ENCODE measurements at places on chromosomes 4 and X.

DNA sequence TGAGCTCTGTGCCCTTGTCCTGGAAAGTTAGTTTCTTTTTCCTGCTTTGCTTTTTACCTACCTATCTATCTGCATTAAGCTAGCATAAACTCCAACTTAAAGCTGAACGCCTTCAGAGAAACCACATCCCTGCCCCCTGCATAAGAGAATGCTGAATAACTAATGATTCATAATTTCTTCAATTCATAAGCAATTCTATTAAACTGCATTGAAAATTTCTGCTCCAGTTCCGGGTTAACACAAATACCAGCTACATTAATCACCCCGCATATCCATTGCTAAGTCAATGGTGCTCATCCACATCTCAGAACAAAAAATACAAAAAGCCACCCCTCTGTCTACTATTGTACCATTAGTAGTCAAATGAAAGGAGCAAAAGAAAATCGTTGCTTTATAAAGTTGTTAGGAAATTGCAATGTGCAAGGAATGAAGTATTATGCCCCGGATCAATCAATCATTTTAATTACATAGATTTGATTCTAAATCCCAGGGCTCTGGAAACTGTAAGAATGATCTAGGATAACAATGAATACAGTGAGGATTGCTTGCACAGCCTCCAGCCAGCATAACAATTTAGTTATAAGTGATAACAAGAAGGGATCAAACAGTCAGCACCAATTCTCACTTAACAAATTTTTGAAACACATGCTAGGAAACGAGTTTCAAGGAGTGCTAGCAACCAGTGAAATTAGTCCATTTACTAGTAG lies 106.8 kb downstream of the ELOVL6 start:
- peak; percentile 34 for DNase-seq

DNA sequence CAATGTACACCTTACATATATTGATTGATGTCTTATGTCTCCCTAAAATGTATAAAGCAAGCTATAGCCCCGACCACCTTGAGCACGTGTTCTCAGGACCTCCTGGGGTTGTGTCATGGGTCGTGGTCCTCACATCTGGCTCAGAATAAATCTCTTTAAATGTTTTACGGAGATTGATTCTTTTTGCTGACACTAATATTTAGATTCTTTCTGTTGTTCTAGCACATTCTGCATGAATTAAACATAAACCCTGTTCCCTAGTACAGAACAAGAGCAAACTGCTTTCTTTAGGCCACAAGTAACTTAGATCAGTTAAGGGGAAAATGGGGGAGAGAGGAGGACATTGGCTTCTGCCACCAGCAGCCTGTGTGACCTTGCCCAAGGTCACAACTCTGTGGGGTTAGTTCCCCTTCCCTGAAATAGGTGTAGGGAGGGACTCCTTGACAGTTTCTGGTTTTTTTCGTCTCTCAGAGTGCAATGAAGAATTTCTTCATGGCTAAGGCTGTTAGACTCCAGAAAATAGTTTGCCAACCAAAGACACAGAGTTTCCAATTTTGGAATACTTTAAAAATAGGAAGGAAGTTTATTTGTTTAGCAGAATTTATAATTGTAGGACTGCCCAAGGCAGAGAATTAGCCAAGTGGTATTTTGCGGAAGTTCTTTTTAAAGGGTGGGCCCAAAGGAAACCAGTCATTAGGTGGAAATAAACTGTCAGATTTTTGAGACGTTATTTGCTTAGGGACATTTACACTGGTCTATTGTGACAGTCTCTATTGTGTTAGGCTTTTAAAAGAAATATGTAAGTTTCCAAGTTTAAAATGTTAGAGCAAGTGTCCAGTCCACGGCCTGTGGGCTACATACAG lies 29.4 kb downstream of the PTTG2 start:
- DNase-seq: no peak

GRCh38 chrX:140526171-140526570 lies 21.3 kb upstream of the SOX3 start:
- no peak for DNase-seq

- DNase-seq: no peak
These were observed 13.0 kb downstream of the RBMX start for GRCh38 chrX:136867518-136867917.

GRCh38 chrX:23380581-23380980 lies 45.9 kb downstream of the PTCHD1 start:
- DNase-seq: no peak

DNA sequence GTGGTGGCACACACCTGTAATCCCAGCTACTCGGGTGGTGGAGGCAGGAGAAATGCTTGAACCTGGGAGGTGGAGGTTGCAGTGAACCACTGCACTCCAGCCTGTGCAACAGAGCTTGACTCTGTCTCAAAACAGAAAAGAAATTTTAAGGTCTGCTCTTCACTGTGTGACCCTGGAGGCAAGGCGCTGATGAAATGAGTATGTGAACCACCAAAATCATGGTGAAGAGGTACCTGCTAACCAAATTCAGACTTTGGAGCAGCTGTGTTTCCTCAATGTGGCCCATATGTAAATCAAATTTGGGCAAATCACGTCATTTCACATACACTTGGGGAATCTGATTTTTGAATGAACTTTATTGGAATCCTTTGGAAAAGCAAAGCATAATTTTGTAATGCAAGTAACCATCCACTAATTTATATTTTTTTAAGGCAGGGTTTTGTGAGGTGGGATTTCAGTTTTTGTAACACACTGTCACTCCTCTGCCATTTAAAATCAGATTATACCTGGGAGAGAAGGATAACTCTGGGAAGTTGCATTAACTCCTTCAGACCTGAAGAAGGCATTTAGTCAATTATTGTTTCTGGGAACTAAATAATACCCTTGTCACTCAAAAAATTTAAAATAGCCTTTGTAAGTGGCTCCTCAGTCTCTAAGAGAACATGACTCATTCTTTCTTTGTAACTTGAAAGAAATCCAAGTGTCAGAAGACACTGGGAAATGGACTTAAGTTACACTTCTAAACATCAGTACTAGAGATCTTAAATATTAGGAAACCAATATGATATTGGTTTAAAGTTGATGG lies 24.0 kb downstream of the DOCK11 start:
- no peak for DNase-seq

GRCh38 chr4:101356928-101357327 lies 9.6 kb upstream of the PPP3CA start:
- peak; percentile 89 for DNase-seq

- DNase-seq: no peak
These were observed 272.0 kb upstream of the HAND2 start for GRCh38 chr4:173801876-173802661.

- DNase-seq: no peak
These were observed 57.5 kb downstream of the PCDH18 start for GRCh38 chr4:137474711-137475301.

- no peak for DNase-seq
These were observed 75.0 kb downstream of the NBDY start for GRCh38 chrX:56803850-56804681.

GRCh38 chr4:1578251-1578773 lies 105.8 kb downstream of the FAM53A start:
- DNase-seq: no peak

DNA sequence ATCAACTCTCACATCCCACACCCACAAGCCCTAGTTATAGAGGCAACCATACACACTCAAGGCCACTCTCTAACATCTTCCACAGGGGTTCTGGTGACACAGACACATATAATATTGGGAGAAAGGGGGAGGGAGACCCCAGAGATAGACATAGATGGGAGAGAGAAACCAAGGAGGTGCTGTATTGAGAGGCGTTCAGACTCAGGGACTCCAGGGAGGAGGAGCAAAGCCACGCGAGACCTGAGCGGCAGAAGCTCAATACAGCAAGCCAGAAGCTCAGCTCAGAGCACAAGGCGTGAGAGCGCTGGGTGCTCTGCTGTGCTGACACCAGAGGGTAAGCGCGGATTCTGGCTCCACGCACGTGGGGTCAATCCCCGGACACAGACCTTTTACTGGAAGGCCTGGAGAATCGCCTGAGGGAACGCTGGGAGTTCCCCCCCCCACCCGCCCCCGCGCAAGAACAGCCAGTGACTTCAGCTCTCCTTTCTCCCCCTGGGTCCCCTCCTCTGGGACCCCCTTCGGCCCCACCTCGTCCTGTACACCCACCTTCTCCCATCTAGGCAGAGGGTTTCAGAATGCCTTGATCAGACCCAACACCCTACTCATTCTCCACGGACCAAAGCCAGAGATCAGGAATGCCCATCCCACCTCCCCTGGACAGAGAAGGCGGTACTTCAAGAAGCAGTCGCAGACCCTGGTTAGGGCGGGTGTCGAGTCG lies 8.7 kb downstream of the MSX1 start:
- no peak for DNase-seq

- DNase-seq: no peak
These were observed 27.2 kb upstream of the TMSB4X start for GRCh38 chrX:12947545-12948235.

GRCh38 chrX:134365904-134366303 lies 94.1 kb upstream of the HPRT1 start:
- DNase-seq: no peak

- no peak for DNase-seq
These were observed 67.6 kb upstream of the GPR101 start for GRCh38 chrX:137101273-137101990.

- no peak for DNase-seq
These were observed 456.5 kb downstream of the IL1RAPL1 start for GRCh38 chrX:29043746-29044145.

DNA sequence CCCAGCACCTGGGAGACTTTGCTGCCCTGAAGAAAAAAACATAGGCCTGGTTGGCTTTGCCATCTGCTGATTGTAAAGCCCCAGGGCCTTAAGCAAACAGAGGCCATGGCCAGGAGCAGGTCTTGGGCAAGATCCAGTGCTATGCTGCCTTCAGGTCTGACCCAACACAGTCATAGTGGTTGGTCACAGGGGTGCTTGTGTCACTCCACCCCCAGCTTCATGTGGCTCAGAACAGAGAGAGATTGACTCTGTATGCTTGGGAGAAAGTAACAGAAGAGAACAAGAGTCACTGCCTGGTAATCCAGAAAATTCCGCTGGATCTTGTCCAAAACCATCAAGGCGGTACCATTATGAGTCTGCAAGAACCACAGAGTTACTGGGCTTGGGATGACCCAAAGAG lies 24.4 kb upstream of the SMARCA5 start:
- no peak for DNase-seq

DNA sequence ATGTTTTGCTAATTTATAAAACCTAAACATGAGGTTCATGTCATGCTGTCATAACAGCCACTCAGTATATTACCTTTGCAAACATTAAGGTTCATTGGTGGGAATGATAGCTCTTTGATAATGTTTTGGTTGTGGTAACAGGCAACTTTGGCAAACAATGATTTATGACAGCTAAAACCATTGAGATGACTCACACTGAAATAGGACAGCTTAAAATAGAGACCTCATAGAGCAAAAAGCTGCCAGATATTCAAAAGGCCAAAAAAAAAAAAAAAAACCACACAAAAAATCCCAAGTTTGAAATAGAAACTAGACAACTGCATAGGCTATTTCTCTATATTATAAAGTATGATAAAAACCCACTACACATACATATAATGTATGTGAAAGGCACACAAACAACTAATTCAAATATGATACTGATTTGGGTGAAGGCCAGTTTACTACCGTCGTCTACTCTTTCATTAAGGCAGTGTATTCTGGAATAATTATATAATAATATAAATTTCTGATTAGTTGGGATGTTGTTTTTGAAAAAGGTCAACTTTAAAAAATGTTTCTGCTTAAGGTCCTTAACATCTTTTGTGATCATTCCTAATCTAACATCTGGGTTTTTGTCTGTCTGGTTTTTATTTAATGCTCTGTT lies 646.0 kb upstream of the PITX2 start:
- no peak for DNase-seq

GRCh38 chrX:13257223-13258051 lies 62.4 kb downstream of the ATXN3L start:
- no peak for DNase-seq

GRCh38 chrX:18537524-18537923 lies 112.1 kb downstream of the CDKL5 start:
- DNase-seq: no peak

- DNase-seq: no peak
These were observed 83.1 kb downstream of the RELL1 start for GRCh38 chr4:37603070-37603468.

- no peak for DNase-seq
These were observed 97.6 kb downstream of the RAB28 start for GRCh38 chr4:13386405-13387107.

DNA sequence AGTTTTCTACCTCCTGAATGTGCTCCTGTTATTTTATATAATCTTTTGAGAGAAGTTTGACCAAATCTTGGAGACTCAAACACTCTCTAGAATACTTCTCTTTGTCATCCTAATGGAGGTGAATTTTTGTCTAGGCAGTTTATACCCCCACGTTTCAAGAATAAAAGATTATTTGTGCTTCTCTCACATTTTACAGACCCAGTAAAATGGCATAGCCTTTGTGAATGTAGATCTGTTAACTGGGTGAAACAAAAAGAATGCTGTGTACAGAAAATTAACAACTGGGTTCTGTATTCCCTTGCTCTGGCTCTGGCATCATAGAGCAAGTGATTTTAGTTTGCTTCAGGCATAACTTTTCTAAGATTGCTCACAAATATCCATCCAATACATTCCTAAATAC lies 26.1 kb downstream of the GASK1B start:
- DNase-seq: no peak

DNA sequence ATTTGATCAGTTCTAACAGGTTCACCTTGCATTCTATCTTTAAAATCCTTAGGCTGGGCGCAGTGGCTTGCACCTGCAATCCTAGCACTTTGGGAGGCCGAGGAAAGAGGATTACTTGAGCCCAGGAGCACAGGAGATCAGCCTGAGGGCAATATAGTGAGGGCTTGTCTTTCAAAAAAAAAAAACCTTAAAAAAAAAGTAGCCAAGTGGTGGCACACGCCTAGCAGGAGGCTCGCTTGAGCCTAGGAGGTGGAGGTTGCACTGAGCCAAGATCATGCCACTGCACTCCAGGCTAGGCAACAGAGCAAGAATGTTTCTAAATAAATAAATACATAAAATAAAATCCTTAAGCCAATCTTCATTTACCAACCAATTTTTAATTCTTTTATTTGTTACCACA lies 75.6 kb downstream of the PRSS12 start:
- DNase-seq: no peak

- DNase-seq: no peak
These were observed 588.3 kb downstream of the SPRY1 start for GRCh38 chr4:123984886-123985285.

DNA sequence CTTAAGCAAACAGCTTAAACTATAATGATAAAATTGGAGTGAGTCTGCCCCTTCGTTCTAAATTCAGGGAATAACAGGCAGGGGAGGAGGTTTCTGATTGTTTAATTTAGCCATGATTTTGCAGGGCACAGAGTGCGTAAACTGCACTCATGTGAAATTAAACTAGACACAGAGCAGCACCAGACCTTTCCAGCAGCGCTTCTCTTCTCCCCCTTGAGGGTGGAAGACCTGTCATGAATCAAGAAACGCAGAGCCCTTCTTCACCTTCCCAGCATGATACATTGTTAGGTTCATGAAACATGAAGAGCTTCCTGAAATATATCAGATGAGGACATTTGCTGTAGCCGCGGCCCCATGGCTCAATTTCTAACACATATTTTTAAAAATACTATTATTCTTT lies 63.1 kb downstream of the FAM114A1 start:
- DNase-seq: no peak

GRCh38 chrX:133306316-133306715 lies 88.2 kb upstream of the TFDP3 start:
- DNase-seq: no peak
